ENCODE measurements at places on chromosomes 2 and 18.

GRCh38 chr2:20934236-20934635 is 109.6 kb downstream of the APOB start:
- DNase-seq = no peak

GRCh38 chr2:176636401-176636800 is 367.2 kb downstream of the MTX2 start:
- DNase-seq = no peak

GRCh38 chr2:181752301-181752700 is 72.0 kb upstream of the NEUROD1 start:
- no peak for DNase-seq

GRCh38 chr2:135164431-135164830 is 112.3 kb downstream of the RAB3GAP1 start:
- no peak for DNase-seq

- DNase-seq = no peak
Observed at GRCh38 chr2:114769110-114769509, 326.7 kb downstream of the DPP10 start.

DNA sequence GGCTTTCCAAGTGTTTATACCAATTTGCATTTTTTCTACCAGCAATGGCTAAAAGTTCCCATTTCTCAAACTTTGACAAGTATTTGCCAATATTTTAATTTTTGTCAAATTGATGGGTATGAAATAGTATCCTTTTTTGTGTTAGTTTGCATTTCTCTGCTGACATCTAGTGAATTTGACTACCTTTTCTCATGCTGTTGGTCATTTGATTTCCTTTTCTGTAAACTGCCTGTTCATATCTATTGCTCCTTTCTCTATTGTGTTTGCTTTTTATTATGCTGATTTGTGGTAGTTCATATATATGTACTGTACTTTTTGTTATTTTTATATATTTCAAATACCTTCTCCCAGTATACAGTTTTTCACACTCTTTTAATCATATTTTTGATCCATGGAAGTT is 149.4 kb downstream of the PMAIP1 start:
- no peak for DNase-seq

- no peak for DNase-seq
Observed at GRCh38 chr2:105712166-105712915, 32.4 kb upstream of the NCK2 start.

- no peak for DNase-seq
Observed at GRCh38 chr2:217527590-217528202, 475.1 kb downstream of the TNS1 start.

GRCh38 chr2:126910637-126911036 is 11.9 kb downstream of the TEX51 start:
- no peak for DNase-seq

GRCh38 chr2:216217904-216218260 is 108.7 kb downstream of the XRCC5 start:
- DNase-seq = no peak

- no peak for DNase-seq
Observed at GRCh38 chr18:37253394-37254235, 312.0 kb downstream of the CELF4 start.

DNA sequence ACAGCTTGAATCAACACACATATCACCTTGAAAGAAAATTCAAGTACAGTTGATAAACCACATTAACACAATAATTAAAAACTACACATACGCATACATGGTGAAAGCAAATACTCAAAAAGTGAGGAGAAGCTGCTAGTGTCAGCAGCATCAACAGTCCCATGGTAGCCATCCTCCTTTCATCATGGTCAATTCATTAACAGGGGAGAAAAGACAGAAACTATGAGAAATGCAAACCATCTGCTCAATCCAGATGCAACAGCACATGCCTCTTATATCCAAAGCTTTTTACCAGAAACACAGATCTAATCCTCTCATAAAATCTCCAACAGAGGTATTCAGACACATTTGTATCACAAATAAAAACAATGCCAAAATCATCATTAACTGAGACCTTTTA is 81.9 kb upstream of the CHRNA1 start:
- no peak for DNase-seq

- no peak for DNase-seq
Observed at GRCh38 chr2:238220274-238220891, 16.9 kb upstream of the ILKAP start.

GRCh38 chr18:50686409-50686808 is 126.5 kb downstream of the MAPK4 start:
- no peak for DNase-seq

DNA sequence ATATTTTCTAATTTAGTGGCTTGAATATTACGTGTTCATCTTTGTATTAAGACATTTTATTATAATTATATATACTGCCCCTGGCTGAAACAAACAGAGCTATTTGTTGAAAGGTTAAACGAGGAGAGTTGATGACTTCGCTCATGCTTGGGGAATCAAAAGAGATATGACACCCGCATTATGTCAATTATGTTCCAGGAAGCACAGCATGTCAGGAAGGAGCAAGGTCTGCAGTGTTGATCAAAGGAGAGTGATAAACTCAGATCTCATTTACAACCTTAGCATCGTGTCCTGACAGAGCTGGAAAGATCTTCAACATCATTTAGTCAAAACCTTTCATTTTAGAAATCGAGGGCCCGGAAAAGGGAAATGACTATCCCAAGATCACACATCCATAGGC is 510.1 kb downstream of the TDRD15 start:
- no peak for DNase-seq

GRCh38 chr2:20130821-20131645 is 79.6 kb upstream of the LAPTM4A start:
- no peak for DNase-seq

DNA sequence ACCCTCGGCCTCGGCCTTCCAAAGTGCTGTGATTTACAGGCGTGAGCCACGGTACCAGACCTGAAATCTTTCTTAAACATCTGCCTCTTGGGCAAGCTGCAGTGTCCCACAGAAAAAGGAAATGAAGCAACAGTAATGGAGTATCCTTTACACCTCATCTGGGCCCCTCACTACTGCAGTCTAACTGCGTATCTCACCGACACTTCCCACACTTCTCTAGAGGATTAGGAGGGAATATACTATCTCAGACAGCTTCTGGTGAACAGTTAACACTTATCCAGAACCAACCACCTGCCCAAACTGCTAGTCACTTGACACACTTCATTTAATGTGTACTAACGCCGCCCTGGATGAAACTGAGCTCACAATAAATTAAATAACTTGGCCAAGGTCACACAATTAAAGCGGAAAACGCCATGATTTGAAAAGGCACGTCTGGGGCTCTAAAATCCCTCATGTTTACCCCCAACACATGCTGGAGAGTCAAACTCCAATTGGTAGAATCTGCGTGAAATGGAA is 993 bp downstream of the COX7A2L start:
- no peak for DNase-seq

GRCh38 chr2:196510246-196510645 is 129.3 kb upstream of the CCDC150 start:
- no peak for DNase-seq

- DNase-seq = no peak
Observed at GRCh38 chr2:106343274-106343673, 124.9 kb downstream of the RGPD3 start.

DNA sequence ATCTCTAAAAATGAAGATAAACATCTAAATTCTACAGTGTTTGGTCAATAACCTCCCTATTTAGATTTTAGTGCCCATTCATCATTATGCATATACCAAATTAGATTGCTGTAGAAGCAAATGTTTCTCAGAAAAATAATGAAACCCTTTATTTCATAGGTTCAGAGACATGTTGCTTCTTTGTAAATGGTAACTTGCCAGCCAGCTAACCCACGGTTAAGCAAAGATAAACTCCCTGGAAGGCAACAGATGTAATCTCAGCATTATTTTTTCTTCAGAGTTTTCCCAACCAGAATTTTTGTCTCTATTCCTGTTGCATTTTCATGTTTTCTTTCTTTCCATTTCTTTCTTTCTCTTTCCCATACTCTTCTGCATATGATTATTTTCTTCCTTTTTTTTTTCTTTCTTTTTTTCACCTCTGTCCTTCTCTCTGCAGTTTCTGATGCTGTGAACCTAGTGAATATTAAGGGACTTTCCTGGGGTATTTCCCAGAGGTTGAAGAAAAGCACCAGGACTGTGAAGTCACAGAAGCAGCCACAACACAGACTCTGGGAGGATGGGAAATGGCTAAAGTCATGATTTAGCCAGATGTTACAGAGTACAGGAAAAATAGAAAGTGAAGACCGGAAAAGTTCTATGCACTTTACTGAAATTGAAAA is 50.0 kb upstream of the DSG1 start:
- no peak for DNase-seq

DNA sequence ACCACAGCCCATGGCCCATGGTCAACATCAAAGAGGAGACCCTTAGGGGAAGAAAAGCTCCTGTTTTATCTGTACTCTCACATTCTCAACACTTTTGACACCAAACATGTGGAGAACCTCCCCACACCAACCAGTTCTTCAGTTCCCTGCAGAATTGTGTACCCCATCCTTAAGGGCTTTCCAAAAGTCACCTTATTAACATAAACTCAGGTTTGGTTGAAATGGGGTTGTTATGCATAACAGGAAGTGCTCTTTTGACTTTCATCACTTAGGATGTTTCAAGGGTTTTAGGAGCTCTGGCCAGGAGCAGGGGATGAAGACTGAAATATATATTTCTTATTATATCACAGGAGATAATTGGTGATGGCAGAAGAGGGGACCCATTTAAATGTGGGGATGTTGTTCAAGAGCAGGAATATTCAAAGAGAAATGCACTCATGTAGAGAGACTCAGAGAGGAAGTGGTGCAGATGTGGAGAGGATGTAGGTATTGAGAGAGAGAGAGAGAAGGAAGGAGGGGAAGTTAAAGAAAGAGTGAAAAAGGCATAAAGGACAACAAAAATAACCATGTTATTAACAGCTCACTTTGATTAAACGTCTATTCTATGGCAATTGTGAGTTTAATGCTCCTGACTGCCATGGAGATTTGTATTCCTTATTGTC is 35.2 kb downstream of the SP140L start:
- DNase-seq = no peak

DNA sequence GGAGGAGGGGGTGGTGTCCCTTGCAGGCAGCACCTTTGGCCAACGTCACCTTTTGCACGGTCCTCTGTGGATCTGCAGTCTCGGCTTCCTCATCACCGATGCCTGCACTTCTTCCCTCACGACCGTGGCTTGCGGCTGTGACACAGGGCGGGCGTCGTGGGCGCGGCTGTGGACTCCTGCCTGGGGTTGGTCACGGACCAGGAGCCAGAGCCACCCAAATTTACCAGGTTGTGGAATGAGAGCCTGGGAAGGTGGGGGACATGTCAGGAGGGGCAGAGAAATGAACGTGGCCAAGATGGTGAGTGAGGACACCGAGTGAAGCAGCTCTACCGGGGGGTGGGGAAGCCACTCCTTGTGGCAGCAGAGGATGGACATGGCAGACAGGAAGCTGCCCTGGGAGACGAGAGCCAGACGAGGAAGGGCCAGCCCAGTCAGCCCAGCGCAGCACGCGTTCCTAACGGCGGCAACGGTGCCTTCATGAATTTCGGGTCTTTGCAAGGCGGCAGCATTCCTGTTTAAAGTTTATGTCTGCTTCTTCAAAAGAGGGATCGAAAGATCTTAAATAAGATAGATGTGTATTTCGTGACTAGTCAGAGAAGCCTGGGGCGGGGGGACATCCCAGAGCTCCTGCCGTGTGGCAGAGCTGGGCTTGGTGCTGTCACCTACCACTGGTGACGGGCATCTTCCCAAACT is 84.2 kb downstream of the LRRFIP1 start:
- no peak for DNase-seq

DNA sequence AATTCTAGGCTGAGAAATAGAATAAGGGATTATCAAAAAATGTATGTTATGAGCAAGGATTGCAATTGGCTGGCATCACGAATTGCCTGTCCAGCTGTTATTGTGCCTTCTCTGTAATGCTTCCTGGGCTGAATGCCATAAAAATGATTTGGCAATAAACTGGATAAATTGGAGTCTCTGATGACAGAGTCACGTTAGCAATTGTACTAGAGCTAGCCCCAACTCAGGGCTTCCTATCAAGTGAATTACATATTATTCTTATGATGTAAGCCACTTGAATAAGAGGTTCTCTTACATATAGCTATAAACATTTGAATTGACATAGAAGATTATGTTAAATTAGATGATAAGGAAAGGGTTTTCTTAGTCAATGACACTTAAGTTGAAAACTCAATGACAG is 607.5 kb upstream of the REG3G start:
- DNase-seq = no peak

DNA sequence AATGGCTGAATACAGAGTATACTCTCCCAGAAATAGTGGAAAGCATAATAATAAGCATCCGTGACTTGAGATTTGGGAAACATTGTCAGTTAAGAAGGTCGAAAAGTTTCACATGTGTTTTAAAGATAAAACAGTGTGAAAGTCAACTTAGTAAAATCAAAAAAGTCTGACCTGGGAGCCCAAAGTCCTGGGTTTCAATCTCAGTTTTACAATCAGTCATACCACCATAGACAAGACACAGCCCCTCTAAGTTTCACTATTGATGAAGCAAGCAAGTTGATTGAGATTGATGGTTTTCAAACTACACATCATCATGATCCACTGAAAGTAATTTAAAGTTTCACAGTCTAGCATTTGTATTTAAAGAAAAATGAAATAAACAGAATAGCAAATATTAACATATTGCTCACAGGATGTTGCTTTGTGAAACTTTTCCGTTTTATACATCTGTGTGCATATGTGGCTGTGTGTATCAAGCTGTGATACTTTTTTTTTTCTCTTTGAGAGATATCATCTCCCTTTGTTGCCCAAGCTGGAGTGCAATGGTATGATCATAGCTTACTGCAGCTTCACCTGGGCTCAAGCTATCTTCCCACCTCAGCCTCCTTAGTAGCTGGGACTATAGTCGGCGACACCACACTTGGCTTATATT is 71.1 kb downstream of the PIK3C3 start:
- no peak for DNase-seq

- no peak for DNase-seq
Observed at GRCh38 chr18:51716277-51716676, 518.8 kb upstream of the MEX3C start.

- no peak for DNase-seq
Observed at GRCh38 chr2:14716319-14716718, 83.8 kb downstream of the LRATD1 start.

- no peak for DNase-seq
Observed at GRCh38 chr2:186460465-186460864, 25.6 kb upstream of the ZC3H15 start.

DNA sequence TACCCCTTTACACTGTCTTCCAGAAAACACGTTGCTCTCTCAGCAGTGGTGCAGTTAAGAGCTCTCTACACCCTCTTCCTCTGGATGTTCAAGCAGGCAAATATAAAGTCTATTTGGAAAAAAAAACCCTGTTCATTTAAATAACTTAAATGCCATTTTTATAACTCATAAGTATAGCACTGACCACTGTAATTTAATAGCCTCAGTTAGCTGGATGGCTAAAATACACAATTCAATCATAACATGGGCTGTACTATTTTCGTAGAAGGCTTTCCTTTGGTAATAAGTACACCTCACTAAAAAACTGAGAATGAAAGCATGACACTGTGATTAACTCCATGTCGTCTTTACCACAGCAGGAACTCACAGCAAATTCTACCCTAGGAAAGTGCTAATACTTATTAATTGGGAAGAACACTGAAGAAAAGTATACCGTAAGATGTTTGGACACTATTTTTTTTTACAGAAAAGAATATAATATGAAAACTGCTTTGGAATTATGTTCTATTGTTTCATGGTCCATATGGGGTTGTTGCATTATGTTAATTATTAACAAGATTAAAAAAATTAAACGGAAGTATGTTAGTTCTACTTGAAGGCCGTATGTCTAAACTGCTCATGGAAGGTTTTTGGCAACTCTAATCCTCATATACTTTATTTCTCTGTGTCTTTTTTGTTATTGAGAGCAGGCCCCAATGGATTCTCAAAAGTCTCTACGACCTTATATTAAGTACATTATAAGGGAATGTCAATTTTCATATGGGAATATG is 269.1 kb downstream of the ZNF385B start:
- DNase-seq = no peak
